ENCODE measurements at places on chromosomes 5 and 9.

DNA sequence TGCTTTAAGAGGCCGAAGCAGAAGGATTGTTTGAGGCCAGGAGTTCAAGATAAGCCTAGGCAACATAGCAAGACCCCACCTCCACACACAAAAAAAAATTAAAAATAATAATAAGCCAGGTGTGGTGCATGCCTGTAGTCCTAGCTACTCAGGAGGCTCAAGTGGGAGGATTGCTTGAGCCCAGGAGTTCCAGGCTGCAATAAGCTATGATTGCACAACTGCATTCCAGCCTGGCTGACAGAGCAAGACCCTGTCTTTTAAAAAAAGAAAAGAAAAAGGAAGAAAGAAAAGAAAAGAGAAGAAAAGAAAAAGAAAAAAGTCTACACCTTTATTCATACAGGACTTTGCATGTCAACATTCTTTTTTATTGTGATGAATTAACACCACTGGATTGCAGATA lies 2125.8 kb downstream of the MAT2B start:
- no peaks in the 10 kb centered on the region for H3K27me3 ChIP-seq
- no peaks in the 10 kb centered on the region for H3K36me3 ChIP-seq
- no peak for DNase-seq

DNA sequence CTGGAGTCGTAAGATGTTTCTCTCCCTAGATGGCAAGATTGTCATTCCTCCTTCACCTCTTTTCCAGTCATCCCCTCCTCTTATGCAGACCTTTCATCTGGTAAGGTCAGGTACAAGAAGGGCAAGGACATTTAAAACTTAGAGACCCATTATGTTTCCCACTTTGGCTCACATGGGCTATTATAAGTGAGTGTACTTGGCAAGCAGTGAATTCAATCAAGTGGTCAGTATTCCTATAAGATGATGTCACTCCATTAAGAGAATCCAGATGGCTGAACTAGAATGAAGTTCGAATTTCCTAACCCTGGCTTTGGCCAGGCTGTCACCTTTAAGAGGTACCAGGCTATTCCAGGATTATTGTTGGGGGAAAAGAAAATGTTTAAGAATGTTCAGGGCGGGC lies 32.2 kb downstream of the ZNF131 start:
- H3K27ac ChIP-seq = no peak overlapping the region
- peaks cover 14% of the 10 kb centered on the region for H3K36me3 ChIP-seq
- H3K4me3 ChIP-seq = no peak overlapping the region
- H3K4me1 ChIP-seq = no peaks in the 10 kb centered on the region
- no peaks in the 10 kb centered on the region for H3K27me3 ChIP-seq

DNA sequence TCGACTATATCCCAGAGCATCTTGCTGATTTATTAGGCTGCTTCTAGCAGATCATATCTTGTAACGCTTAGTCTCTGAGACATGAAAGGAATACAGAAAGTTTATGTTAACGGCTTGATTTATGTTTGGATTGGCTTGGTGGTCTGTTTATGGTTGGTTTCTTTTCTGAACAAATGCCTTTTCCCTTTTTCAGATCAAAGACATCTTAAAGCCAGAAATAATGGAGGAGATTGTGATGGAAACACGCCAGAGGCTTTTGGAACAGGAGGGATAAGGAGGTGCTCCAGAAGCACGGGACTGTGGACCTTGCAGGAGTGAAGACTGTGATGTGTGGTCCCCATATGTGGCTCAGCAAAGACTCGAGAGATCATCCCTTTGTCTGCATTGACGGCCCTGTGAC lies 9.9 kb downstream of the EXOSC2 start:
- H3K4me3 ChIP-seq = no peak overlapping the region
- H3K36me3 ChIP-seq = peaks cover 69% of the 10 kb centered on the region
- H3K4me1 ChIP-seq = peaks cover 6% of the 10 kb centered on the region
- DNase-seq = no peak
- H3K27me3 ChIP-seq = no peaks in the 10 kb centered on the region

DNA sequence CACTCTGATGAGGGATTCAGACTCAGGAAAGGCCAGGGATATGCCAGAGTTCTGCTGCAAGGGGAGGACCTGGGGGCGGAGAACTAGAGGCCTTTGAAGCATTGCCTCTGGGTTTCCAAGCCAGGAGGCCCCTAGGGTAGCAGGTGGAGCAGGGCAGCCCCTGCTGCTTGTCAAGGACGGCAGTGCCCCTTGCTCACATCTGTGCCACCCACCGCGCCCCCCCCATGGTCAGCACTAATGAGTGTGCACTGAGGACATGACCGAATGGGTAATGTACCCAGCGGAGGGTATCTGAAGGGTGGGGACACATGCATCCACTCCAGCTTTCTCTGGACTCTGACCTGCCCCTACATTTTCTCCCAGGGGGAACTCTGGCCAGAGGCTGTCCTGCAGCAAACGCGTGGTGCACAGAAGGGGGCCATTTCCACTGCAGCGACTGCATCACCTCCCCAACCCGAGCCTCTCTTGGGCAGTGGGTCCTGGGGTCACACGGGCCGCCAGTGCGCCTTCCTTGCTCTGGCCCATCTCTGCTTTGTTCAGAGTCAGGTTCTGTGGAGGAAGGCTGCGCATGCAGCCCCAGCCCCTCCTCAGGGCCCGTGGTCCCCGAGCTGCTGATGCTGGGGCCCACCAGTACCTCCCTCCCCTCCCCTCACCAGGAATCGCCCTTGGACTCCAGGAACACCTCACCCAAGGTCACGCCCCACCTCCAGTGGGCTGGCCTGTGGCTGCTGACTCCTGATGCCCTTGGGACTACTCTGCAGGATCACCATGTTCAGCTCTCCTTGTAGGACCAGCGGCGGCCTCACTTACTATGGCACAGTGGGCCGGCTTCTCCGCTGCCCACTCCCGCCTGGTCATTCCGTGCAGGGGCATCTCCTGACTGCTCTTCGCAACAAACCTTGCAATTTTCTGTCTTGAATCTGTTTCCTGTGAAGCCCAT lies 31.2 kb downstream of the STC2 start:
- H3K27me3 ChIP-seq = peaks cover 9% of the 10 kb centered on the region
- DNase-seq = no peak
- no peaks in the 10 kb centered on the region for H3K36me3 ChIP-seq
- H3K4me3 ChIP-seq = no peak overlapping the region
- no peak overlapping the region for H3K27ac ChIP-seq
